ENCODE measurements at places on chromosomes 6 and 20.

- no peak for DNase-seq
Observed at GRCh38 chr6:5718231-5718947, 288.3 kb downstream of the NRN1 start.

DNA sequence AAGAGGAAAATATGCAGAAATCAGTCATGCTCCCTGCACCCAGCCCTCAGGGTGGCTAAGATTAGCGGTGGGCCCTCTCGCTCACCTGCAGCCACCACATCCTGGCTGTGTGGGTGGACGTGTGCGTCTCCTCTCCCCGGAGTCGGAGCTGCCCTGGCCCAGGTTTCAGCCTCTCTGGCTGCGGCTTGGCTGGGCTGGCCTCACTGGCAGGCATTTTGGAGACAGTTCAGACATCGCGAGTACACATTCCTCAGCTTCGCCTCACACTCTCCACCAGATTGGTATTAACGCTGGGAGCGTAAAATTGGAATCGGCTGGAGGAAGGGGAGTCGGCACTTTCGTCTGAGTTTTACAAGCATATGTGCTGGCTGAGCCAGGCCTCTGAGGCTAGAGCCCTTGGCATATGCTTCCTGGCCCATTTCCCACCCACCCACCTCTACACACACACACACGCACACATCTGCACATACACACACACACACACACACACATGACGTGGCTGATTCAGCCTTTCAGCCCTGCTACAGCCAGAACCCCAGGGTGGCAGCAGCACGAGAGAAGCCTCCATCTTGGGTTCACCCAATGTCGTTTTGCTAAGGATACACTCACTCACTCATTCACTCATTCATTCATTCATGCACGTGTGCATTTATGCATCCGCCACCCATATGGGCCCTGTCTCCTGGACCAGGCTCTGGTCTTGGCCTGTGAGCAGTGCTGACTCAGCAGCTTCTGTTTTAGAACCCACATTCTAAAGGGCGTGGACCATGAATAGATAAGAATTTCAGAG lies 42.9 kb downstream of the BCAS4 start:
- peak; percentile 60 for DNase-seq

GRCh38 chr20:44644667-44645131 lies 6.8 kb downstream of the ADA start:
- DNase-seq = no peak

GRCh38 chr6:128560966-128561365 lies 40.6 kb upstream of the PTPRK start:
- no peak for DNase-seq

GRCh38 chr6:132068766-132069165 lies 117.6 kb upstream of the CCN2 start:
- DNase-seq = no peak

GRCh38 chr6:75065523-75065922 lies 140.3 kb downstream of the COL12A1 start:
- DNase-seq = no peak

DNA sequence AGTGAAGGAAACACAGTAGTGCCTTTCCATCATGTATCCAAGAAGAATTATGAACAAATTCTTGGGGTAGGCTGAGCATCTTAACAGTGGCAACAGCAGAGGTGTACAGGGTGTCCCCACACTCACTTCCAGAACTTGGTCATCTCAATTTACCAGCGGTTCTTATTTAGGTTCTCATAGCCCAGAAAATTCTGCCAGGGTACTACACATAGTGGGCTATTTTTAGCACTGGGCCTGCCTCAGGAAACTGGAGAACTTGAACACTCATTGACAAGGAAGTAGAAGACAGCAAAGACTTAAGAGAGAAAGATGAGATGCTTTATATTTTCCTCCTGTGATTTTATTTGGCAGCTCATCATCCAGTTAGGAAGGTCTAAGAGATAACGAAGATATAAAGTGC lies 71.8 kb upstream of the PHIP start:
- DNase-seq = no peak

- peak; percentile 70 for DNase-seq
Observed at GRCh38 chr6:144912474-144912873, 627.3 kb downstream of the UTRN start.

DNA sequence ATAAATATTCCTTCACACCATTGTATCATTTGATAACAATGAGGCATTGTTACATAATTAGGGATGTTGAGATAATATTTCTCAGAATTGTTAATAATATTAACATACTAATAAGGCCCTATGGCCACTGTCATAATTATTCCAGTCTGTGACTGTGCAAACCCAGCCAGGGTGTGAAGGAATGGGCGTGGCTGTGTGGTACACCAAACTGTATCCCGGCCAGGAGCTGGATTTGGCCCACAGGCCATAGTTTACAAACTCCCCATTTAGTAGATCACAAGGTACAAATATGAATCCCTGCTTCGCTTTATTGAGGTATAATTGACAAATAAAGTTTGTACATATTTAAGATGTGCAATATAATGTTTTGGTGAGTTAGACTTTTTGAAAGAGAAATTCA lies 894.7 kb downstream of the C6orf118 start:
- DNase-seq = no peak

DNA sequence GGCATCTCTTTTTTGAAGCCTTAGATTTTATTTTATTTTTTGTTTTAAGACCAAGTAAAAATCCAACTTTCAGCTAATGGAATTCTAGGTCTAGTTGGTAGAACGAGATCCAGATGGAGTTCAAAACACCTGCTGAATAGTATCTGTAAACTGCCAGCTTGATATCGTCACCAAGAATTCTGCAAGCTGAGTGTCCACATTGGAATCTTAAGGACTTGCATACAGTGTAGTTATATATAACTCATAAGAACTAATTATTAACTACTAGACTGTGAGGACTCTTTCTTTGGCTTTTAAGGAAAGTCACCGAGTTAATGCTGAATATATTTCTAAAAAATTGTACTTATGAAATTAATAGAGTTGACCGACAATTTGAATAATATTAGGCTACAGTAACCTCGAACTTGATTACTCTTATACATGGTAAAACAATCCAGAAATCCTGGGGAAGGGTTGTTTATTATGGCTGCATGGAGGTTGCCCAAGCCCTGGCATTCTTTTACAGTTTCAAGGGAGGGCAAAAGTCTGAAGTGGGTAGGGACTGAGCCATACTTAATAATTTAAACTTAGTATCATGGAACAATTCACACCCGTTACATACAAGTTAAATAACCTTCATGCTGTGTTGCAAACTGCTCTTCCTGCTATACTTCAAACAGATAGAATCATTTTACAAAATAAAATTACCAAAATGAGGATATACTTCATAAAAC lies 553.9 kb downstream of the PTPRT start:
- no peak for DNase-seq

DNA sequence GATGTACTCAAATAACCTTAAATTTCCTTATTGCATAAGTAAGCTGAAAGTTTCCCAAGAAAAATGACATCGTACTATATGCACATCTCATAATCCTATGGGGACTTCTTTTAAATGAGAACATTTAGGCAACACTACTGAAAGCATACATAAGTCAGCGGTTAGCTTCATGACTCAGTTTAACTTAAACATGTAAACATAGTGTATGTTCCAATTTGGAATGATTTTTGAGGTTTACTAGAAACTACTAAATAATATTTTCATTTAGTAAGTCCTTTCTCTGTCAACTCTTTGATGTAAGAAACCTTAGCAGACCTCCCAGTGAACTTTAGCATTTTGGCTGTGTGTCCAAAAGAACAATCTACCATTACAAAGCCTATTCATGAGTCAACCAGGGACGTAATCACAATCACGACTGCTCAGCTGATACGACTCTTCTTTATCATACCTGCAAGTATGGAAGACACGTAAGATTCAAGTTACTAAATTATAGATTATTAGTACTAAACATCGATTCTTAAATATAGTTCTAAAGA lies 19.3 kb downstream of the HIVEP2 start:
- no peak for DNase-seq

GRCh38 chr20:43460172-43460829 lies 2.6 kb downstream of the SRSF6 start:
- no peak for DNase-seq

GRCh38 chr20:48930035-48930434 lies 8.5 kb downstream of the ARFGEF2 start:
- no peak for DNase-seq

DNA sequence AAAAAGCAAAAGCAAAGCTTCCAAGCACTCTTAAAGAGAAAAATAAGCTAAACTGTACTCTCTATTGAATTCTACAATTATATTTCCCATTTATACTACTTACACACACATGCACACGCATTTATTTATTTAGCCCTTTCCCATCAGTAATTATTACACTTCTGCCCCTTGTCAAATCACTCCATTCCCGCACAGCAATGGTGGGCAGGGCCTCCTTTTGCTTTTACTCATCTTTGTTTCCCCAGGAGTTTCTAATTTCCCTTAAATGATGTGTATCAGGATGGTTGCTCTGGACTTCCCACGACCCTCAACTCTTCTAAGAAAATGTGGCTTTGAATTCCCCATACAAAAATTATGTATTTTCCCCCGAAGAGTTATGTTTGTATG lies 19.9 kb downstream of the PXT1 start:
- DNase-seq = no peak

DNA sequence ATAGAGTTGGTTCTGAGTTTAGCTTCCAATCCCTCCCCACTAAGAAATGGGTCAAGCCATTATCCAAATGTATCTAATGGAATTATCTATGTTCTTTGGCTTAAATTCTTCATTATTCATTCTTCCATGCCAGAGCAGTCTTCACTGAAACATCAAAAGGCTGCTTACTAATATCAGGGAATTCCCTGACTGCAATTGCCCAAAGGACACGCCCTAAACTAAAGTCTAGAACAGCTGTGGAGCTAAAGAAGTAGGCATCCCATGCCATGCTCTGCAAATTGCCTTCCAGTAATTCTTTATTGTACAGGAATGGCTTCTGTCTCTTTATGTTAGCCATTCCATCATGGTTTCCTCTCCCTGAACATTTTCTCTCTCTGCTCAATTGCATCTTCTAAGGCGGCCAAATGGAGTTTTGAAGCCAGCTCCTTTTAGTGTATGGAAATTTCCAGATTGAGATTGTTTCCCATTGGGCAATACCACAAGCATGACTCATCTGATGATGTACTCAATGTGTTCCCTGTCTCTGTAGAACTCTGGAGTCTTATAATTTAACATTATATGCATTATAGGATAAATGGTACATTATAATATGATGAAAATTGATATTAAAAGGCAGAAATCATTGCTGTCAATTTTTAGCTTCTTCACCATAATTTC lies 28.8 kb upstream of the TSHZ2 start:
- peak; percentile 100 for DNase-seq

DNA sequence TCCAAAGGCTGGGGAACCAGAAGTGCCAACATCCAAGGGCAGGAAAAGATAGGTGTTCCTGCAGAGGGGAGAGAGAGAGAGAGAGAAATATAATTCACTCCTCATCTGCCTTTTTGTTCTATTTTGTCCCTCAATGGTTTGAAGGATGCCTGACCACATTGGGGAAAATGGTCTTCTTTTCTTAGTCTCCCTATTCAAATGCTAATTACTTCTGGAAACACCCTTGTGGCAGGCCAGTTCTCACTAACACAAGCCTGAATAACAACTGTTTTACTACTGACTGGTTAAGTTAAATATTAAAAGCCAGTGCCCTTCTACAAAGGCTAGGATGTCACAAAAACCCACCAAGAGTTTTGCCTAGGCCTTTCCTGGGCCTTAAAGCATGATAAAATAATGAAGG lies 425.4 kb upstream of the HTR1E start:
- DNase-seq = no peak

- no peak for DNase-seq
Observed at GRCh38 chr20:19758133-19758500, at the start of gene RIN2. TSS of gene RIN2 (plus strand) at chr20:19758258. CDS start at chr20:19889602, 131,344 bp downstream.

DNA sequence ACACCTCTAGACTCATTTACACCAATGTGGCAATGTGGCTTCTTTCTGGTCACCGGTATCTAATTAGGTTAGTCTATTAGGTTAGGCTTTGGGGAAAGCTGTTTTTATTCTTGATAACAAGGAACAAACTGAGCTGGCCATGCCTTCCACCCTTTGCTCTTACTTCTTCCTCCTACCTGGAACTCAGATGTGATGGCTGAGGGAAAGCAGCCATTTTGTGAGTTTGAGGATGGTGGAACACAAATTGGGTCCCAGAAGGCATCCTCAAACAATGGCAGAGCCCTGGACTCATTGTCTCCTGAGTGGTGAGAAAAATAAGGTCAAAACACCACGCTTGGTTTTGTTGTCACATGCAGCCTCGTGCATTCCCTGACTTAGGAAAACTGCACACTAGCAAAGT lies 7.7 kb downstream of the CDH4 start:
- no peak for DNase-seq

DNA sequence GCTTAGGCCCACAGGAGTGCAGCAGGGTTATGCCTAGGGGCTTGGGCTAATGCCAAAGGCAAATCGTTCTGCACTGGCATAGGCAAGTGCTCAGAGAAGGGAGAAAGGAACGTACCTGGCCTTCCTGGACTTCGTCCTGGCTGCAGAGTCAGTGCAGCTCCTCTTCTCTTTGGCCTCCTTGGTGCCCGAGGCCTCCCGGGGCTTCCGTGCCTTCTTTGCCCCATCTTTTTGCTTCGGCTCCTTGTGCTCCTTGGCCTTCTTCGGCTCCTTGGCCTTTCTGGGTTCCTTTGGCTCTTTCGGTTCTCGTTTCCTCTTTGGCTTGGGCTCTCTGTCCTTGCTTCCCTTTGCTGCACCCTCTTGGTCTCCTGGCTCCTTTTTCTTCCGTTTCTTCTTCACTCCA lies 85.2 kb downstream of the CHD6 start:
- DNase-seq = no peak

GRCh38 chr20:57999465-58000111 lies 228.9 kb downstream of the ANKRD60 start:
- DNase-seq = no peak

- DNase-seq = no peak
Observed at GRCh38 chr6:140340795-140341194, 966.3 kb upstream of the CITED2 start.

- no peak for DNase-seq
Observed at GRCh38 chr20:6469695-6470094, 297.8 kb upstream of the BMP2 start.

GRCh38 chr6:131283466-131284175 lies 148.4 kb downstream of the AKAP7 start:
- no peak for DNase-seq

- no peak for DNase-seq
Observed at GRCh38 chr20:63502671-63503172, 3.8 kb upstream of the EEF1A2 start.

GRCh38 chr6:40963019-40963418 lies 76.0 kb downstream of the UNC5CL start:
- no peak for DNase-seq
